ENCODE measurements at places on chromosomes 11 and 22.

- DNase-seq = no peak
Measured at GRCh38 chr11:119509969-119510401, 87.0 kb upstream of the THY1 start.

DNA sequence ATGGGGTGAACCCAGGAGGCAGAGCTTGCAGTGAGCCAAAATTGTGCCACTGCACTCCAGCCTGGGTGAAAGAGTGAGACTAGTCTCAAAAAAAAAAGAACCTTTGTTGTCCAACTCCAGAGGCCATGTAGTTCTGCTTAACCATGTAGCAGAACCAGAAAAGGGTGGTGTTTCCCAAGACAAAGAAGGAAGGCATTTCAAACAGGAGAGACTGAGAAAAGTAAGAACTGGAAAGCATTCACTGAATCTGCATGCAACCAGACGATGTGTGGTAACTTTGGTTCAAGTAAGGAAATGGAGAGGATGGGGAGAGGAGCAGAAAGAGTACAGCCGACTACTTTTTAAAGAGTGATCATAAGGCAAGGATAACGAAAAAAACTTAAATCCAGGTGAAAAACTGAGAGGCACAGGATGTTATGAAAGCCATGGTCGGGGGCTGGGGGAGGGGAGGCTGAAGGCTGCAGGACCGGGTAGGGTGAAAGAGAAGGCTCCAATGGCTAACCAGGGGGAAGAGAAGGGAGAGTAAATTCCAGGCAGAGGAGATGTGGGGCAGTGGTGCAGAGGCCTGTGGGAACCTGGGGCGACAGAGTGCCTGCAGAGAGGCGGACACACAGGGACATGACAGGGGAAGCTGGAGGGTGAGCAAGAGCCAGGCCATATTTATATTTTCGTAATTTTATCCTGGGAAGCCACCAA, 48.8 kb downstream of the MAPK1 start:
- DNase-seq = no peak

DNA sequence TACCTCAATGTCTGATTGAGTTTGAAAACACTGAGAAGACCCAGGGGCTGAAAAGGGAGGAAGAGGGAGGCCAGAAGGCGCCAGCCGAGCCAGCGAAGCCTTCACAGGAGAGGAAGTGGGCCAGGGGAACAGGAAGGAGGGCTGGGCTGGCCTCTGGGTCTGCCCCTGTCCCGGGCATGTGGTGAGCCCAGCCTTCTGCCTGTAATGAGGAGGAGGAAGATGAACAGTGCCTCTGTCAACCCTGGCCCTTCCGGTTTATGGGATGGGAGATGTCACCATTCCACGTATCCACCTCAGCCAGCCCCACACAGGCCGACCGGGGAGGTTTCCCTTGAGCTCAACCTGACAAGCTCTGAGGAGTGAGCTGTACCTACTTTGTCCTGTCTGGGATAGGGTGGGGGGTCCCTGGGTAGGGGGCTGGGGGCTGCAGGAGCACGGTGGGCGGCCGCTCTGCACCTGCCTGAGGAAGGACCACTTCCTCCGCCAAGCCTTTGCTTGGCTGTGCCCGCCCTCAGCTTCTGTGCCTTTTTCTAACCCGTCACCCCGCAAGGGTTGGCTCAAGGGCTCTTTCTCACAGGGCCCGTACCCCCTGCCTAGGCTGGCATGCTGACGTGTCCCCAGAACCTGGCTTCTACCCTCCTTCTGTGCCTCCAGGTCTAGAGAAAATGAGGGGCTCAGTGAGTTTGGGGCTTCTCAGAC, 2.0 kb downstream of the PARVG start:
- peak; percentile 24 for DNase-seq

GRCh38 chr22:27422442-27422841, 379.1 kb downstream of the MN1 start:
- DNase-seq = no peak

DNA sequence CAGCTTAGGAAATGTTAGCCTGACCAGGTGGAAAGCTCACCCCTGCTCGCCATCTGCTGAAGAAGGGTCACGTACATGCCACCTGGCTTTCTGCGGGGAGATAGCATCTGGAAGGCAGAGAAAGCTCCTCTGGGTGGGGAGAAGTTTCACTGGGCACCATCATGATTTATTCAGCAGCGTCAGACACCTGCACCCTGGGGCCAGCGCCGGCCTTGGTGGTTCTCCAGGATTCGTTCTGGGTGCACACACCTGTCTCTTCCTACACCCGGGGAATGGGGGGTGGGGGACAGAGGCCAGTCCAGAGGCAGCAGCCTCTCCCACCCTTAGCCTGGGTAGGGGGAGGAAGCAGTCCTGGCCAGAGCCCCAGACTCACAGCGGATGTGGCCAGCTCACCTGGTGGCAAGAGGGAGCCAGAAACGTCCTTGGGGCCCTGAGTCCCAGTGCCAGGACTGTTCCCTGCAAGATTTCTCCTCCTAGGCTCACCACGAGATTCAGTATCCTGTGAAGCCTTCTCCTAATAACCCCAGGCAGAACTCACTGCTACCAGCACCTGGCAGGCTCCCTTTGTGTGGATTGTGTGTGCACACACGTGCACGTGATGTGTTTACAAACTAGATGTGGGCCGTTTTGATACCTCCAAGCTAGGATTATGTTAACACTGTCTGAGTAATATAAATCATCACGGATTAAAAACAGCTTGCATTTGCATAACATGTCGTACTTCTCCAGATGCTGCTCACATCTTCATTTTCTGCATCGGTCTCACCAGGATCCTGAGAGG, 17.3 kb upstream of the RASD2 start:
- DNase-seq = no peak

DNA sequence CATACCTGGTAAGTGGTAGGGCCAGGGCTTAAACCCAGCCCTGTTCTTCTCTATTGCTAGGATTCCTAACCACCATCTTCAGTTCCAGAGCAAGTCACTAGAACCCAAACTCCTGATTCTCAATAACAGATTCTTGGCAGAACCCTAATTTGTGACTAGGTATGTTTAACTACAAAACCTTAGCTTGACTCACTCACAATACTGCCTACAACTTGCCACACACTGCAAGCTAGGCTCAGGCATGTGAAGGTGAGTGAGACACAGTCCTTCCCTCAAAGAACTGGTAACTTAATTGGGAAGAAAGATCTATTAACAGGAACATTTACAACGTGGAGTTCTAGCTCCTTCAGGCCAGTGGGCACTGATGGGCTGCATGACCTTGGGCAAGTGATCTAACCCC, 14.5 kb upstream of the AMOTL1 start:
- no peak for DNase-seq

- no peak for DNase-seq
Measured at GRCh38 chr22:32708830-32709229, 92.7 kb upstream of the TIMP3 start.

DNA sequence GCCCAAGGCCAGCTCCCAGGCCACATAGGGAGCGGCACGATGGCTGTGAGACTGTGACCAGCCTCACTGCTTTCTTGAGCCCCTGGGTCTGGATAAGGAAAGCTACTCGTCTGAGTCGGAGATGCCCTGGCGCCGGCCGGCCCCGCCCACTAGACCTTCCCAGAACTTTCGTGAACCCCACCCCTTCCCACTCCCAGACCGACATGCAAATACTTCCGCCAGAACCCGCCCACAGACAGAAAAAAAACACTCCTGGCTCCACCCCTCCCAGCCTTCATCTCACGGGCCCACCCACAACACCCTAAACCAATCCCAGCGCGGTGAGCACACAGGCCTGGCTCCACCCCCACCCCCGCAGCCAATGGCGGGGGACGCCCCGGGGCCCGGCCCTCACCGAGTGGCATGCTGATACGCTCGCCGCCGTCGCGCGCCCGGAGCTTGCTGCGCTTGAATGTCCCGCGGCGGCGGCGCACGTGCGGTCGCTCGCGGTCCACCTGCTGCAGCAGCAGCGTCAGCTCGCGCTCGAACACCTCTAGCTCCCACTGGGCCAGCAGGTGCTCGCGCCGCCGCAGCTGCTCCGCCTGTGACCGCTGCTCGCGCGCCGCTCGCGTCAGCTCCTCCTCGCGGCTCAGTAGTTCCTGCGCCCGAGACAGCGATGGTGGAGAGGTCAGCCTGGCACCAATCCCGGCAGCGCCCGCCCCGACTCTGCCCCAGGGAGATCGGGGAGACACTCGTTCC, 7.0 kb downstream of the MAP3K11 start:
- DNase-seq = no peak

All from stimulated activated CD8-positive, alpha-beta memory T cell treated with anti-CD3 and anti-CD28 coated beads, Interleukin-2, amount 100 ng/mL, for 48 hours (primary cell).